Cardiac fibroblast (primary cell): ENCODE measurements at places on chromosomes 12 and 14.

DNA sequence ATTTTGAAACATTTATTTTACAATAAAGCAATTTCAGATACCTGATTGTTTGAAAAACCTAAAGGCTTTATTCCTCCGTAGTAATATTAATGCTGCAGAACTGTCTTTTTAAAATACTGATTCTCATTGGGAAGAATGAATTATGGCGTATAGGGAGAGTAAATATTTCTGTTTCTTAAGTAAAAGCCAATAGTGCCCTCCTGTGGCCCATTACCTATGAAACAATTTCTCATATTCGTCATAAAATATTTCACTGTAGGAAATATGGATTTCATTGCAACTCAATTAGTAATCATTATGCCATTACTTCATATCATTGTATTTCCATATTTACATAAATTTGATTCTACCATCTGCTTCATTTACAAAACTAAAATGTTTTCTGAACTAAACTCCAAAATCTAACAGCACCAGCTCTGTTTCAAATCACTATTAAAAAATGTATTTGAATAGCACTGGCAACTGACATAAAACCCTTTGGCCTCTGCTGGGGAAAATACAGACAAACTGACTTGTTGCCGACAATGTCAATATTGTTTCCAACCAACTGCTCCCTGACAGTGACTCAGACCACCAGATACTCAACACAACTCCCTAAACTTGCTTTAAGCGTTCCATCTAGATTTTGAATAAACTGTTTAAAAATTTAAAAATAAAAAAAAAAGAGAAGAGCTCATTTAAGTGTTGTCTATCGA, 290.3 kb downstream of the NAV3 start:
- peak; percentile 80 for DNase-seq

- peak; percentile 7 for DNase-seq
Measured at GRCh38 chr12:111322336-111323250, 46.3 kb downstream of the PHETA1 start.

- peak; percentile 37 for DNase-seq
Measured at GRCh38 chr14:26598672-26599131, 869 bp upstream of the NOVA1 start.

- peak; percentile 86 for DNase-seq
Measured at GRCh38 chr14:32252030-32252670, 49.1 kb upstream of the RNU6-8 start.

DNA sequence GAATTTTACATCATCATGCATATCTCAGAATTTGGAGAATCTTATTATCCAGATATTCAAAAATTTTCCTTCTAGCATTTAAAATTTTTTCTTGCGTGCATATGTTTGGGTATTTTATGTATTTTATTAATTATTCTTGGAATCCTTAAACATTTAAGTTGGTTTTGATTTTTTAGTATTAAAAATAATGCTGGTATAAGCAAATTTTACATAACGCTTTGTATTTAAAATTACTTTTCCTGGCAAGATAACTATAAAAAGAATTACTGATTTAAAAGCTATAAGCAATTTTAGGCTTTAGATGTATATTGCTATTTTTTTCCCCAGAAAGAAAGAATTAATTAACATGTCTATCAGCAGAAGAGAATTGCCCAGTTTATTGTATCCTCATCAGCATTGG, 224.6 kb upstream of the STXBP6 start:
- DNase-seq = no peak

- DNase-seq = no peak
Measured at GRCh38 chr12:90611891-90612290, 343.1 kb downstream of the CCER1 start.

GRCh38 chr14:77052281-77053044, 24.0 kb upstream of the IRF2BPL start:
- DNase-seq = no peak

DNA sequence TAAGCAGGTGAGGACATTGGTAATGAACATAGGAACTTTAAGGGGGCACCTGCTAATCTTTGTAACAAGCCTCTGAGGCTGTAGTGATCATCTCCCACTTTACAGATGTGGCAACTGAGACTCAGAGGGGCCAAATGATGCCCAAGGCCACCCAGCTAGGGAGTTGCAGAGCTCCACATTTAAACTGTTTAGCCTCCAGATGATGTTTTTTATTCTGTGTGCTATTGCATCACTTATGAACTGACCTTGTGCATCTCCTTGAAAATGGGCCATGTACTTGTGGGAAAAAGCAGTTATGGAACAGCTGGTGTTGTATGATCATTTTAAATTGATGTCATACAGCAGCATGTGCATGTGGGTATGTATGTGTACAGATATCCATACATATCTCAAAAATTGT, 41.4 kb downstream of the TPCN1 start:
- peak; percentile 55 for DNase-seq

GRCh38 chr12:69515394-69515930, 45.3 kb downstream of the FRS2 start:
- no peak for DNase-seq

DNA sequence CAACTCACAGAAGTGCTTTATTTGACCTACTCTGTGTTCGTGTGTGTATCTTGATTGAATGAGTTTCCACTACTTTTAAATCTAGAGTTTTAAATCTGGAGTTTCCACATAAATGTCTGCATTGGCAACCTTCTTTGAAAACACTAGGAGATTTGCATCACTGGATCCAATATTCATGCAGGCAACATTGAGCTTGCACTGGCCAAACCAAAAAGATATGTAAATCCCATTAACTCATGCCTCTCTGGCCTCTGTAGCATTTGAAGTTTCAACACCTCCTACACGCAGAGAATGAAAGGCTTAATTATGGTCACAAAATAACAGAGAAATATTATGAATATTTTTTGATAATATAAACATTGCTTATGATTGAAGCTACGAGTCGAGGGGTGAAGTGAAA, 178.6 kb downstream of the DUSP6 start:
- no peak for DNase-seq
